ENCODE measurements at places on chromosomes 3 and 15. TPM values are rescaled to one million over a fixed set of nuclear protein-coding genes. Genes with fewer than 3 reads are reported as not detected.

The LMLN gene
- 2.6 TPM for total RNA-seq

The THAP10 gene
- 0.87 TPM for total RNA-seq

The TADA3 gene
- 19.0 TPM for total RNA-seq

The ANKRD34C gene
- total RNA-seq = not detected

The GFM1 gene
- 81.1 TPM for total RNA-seq

The RTP3 gene
- total RNA-seq = not detected

The STRIT1 gene
- not detected for total RNA-seq

DNA sequence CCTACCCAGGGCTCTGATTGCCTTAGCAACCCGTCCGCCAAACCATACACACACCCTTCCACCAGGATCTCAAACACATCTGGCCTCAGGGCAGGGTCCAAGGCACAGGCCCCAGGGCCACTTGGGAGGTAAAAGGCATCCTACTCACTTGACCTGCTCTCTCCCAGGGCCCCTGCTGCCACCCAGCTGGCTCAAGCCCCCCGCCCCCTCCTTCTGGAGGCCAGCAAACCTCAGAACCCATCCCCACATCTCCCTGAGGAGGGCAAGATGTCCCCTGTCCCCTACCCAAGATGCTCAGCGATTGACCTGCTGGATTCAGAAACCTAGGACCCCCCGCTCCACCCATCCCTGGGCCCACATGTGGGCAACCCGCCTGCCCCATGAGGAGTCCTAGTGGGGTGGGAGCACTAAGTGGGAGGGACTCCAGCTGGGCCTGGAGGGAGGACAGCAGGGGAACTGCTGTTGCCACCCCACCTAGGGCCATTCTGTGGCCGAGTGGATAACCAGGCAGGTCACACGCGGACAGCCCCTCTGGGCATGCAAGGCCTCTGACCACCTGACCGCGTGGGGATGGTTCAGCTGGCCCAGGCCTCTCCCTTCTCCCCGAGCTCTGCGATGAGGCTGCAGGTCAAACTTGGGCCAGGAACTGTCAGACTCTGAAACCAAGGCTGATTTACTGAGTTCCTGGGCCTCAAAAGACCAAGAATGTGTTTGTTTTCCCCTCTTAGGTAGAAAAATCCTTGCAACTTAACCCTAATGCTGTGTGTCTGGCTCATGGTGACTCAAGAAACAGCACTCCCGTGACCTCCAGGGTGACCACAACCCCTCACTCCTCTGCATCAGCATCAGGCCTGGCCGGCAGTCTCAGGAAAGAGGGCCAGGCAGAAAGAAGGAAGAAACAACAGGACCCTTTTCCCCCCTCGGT is 4.2 kb downstream of the MFGE8 start:
- no peak for DNase-seq

- peak; percentile 12 for DNase-seq
Observed at GRCh38 chr3:23455084-23455483, 252.0 kb downstream of the UBE2E2 start.

- DNase-seq = no peak
Observed at GRCh38 chr3:134037168-134037567, 7.4 kb upstream of the SLCO2A1 start.

GRCh38 chr3:104347291-104347690 is 1019.4 kb upstream of the ALCAM start:
- no peak for DNase-seq

- no peak for DNase-seq
Observed at GRCh38 chr15:91168457-91168856, 68.4 kb downstream of the SV2B start.

- peak; percentile 5 for DNase-seq
Observed at GRCh38 chr3:61562721-61563312, 1.4 kb downstream of the PTPRG start.

DNA sequence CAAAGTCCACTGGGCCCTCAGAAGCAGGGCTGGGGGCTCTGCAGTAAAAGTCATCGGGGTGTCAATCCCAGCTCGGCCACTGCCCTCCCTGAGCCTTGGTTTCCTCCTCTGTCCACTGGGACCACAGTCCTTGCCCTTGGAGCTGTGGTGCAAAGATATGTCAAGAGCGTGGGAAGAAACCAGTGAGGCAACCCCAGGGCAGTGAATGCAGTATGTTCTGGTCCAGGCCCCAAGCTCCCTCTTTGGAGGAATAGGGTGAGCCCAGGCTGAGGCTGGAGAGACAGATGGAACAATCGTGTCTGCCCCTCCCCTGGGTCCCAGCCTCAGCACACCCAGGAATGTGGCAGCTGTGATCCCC is 779 bp downstream of the GRIP2 start:
- DNase-seq = no peak

DNA sequence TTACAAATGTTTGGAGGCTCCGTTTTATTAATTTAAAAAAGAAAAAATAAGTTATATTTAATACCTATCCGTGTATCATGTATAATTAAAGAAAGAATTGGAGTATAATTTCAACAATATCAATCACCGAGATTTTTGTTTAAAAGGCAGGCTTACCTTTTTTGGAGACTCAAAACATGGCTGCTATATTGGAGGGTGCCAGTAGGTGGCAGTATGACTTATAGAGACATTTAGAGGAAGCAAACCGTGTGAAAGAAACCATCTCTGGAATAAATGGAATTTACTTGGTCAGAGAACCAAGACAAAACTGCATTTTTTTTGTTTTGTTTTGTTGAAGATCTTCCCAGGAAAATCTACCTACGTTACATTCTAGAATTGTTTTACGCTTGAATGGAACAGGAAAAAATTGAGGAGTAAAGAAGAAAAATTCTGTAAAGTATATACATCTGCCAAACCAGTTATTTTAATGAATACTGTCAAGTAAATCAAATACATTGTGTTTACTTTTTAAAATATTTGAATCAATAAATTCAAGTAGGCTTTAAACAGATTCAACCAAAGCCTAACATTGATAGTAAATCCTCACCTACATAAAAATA is 802.6 kb upstream of the ALCAM start:
- DNase-seq = peak; percentile 64

- no peak for DNase-seq
Observed at GRCh38 chr3:56415652-56416051, 52.6 kb downstream of the ERC2 start.

DNA sequence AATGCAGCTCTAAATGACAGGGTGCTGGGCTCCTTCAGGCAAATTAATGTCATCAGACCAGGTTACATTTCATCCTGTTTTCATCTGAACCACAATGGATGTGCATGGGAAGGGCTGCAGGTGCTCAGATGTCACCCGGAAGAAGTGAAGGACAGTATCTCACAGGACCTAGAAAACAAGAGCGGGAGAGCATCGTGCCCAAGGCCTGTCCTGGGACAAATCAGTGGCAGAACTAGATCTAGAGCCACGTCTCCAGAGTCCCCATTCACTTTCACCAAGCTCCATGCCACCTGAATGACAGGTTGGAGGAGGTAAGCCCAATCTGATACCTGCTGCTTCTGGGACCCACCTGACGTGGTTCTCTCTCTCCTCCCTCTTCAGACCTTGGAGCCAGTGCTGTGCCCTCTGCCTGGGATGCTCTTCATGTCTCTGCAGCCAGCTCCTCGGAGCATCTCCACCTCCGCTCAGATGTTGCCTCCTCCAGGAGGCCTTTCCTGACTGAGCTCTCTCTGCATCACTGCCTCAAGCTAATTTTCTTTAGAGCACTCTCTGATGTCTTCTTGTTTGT is 77.3 kb downstream of the CPN2 start:
- DNase-seq = no peak

DNA sequence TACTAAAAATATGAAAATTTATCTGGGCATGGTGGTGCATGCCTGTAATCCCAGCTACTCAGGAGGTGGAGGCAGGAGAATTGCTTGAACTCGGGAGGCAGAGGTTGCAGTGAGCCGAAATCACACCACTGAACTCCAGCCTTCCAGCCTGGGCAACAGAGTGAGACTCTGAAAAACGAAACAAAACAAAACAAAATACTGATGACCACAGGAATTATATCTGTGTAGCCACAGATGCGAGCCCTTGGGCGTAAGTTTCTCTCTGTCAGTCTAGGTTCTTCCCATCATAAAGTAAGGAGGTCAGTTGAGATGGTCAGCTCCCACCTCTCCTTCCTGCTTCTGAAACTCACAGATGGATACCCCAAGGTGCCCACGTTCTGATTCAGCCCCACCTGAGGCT is 37.7 kb upstream of the CFAP161 start:
- DNase-seq = no peak

- DNase-seq = peak; percentile 49
Observed at GRCh38 chr3:112086875-112087524, 811 bp downstream of the C3orf52 start.

- DNase-seq = no peak
Observed at GRCh38 chr3:37221407-37221806, 47.0 kb upstream of the LRRFIP2 start.

- peak; percentile 30 for DNase-seq
Observed at GRCh38 chr3:12194209-12194608, 35.5 kb upstream of the TIMP4 start.

- no peak for DNase-seq
Observed at GRCh38 chr15:94052711-94053110, 178.7 kb upstream of the MCTP2 start.

GRCh38 chr3:98151241-98151640 is 4.0 kb downstream of the OR5H14 start:
- DNase-seq = no peak

- no peak for DNase-seq
Observed at GRCh38 chr3:134608771-134609435, 41.9 kb downstream of the KY start.

DNA sequence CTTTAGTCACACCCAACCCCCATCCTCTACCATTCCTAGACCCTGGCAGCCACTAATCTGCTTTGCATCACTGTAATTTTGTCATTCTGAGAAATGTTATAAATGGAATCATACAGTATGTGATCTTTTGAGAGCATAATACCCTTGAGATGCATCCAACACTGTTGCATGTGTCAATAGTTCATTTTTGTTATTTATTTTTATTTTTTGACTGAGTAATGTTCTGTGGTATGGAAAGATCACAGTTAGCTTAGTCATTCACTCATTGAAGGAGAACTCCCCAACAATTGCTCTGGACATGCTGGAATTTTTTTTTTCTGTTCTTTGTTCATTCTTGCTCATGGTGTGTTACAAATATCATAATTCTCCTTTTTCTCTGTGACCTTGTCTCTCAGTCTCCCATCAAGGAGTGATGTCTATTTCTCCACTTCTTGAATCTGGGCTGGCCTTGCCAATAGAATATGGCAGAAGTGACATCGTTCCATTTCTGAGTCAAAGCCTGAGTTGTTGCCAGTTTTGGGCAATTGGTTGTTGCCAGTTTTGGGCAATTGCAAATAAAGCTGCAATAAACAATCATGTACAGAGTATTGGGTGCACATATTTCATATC is 6.8 kb upstream of the ADPGK start:
- DNase-seq = no peak

DNA sequence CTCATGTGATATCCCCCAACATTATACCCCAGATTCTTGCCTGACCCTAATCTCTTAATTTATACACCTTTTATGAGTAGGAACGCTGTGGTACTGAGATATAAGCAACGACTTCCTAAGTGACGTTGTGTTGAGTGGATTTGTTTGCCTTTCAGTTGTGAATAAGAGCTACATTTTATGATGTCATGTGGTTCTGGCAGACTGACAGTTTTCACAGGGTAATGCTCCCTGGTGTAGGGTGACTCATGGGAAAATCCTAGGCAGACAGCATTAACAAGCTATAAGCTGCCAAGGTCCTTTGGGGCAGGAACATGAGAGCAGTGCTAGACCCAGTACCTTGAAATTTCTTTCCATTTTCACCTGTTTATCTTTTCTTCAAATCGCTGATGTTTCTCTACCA is 11.2 kb downstream of the C3orf52 start:
- peak; percentile 99 for DNase-seq

- no peak for DNase-seq
Observed at GRCh38 chr3:135981701-135982403, 16.3 kb downstream of the PPP2R3A start.

- DNase-seq = no peak
Observed at GRCh38 chr15:35909414-35909813, 363.4 kb upstream of the DPH6 start.

- DNase-seq = no peak
Observed at GRCh38 chr3:74575857-74576256, 38.6 kb downstream of the CNTN3 start.

DNA sequence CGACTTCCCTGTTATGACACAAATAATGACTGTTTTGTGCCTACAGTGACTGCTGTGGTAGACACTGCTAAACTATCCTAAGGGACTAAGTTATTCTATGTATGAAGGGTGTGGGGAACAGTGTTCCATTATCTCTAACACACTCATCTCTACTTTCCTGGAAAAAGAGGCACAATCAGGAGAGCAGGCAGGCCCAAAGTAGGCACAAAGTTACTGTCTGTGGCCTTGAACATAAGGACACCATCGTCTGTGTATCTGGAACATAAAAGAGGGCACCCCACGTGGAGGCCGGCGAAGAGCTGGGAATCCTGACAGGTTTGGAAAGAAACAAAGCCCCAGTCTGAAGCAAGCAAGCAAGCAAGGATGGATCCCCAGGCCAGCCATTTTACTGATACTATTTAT is 1.5 kb downstream of the ABCC5 start:
- no peak for DNase-seq

- no peak for DNase-seq
Observed at GRCh38 chr3:144491333-144491732, 519.7 kb downstream of the DIPK2A start.

GRCh38 chr15:97759363-97759762 is 201.1 kb upstream of the ARRDC4 start:
- peak; percentile 36 for DNase-seq

DNA sequence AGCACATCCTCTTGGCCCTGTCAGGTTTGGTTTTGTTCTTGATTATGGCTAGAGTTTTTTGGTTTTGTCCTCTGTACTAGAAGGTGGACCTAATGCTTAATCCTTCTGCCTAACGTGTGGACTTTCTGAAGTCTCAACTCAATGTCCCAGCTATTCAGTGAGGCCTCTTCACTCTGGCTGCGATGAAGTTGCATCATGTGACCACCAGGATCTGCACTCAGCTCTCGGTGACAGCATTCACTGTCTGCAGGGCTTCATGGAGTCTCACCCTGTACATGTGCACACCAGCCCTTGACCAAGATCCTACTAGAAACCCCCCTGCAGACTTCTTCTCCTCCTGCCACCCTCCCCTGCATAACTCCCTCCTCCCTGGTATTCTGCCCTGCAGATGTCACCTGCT is 38.7 kb upstream of the HRH1 start:
- no peak for DNase-seq

GRCh38 chr3:53941950-53942349 is 50.3 kb upstream of the SELENOK start:
- DNase-seq = no peak

DNA sequence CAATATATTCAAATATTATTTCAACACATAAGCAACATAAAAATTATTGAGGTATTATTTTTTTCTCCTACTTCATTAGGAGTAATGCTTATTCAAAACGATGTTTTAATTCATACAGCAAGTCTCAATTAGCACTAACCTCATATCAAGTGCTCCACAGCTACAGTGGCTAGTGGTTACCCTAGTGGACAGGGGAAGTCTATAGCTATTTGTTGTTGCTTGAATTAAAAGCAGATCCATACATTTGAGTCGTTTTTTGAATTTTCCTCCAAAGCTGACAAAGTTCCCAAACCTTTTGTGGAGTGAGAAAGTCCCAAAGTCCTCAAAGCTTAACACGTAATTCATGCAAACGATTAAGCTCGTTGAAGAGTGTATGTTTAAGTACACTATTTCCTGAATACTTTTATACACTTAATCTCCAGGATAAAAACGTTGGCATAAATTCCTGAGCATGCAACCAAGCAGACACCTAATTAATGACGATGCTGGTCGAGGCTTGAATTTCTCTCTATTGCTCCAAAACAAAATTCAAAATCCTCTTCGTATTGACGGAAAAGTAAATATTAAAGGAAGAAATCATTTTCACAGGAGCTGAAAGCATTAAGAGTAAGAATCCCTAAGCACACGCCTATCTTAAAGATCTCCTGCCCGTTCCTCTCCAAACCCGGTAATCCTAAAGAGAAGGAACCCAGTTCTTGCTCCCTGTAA is 985 bp downstream of the VPS13C start:
- DNase-seq = peak; percentile 27
